Muscle of leg (tissue), 16 donors: ENCODE measurements at places on chromosomes 11 and 22. TPM values are rescaled to one million over a fixed set of nuclear protein-coding genes. Genes with fewer than 3 reads are reported as not detected.

DNA sequence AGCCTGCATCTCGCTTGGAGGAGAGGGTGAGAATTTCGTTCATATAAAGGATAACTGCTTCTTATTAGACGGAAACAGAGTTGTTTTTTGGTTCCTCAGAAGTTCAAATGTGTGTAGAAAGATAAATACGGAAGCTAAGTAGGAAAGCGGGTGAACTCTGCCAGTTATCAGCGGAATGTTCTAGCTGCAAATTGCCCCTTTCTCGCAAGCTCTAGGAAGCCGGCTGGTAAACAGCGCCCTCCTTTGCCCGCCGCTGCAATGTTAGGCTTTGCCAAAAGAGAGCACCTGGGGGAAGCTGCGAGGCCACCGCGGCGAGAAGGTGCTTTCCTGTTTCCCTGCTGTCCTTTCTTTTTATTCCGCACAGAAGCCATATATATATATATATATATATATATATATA is 67.0 kb downstream of the IGLL5 start:
- peaks cover 13% of the 10 kb centered on the region for H3K27me3 ChIP-seq
- no peak overlapping the region for H3K27ac ChIP-seq
- DNase-seq, result no peak
- H3K4me3 ChIP-seq, result no peak overlapping the region
- no peaks in the 10 kb centered on the region for H3K36me3 ChIP-seq

- H3K27ac ChIP-seq, result no peak overlapping the region
- H3K4me1 ChIP-seq, result no peaks in the 10 kb centered on the region
- H3K27me3 ChIP-seq, result no peaks in the 10 kb centered on the region
- no peaks in the 10 kb centered on the region for H3K36me3 ChIP-seq
- peak; percentile 7 for DNase-seq
- H3K4me3 ChIP-seq, result no peak overlapping the region
Measured at GRCh38 chr11:29801561-29801960, 215.3 kb downstream of the KCNA4 start.

- no peaks in the 10 kb centered on the region for H3K36me3 ChIP-seq
- DNase-seq, result no peak
- H3K4me3 ChIP-seq, result no peak overlapping the region
- no peaks in the 10 kb centered on the region for H3K4me1 ChIP-seq
- H3K27ac ChIP-seq, result no peak overlapping the region
Measured at GRCh38 chr22:22547692-22548300, 11.3 kb downstream of the PRAME start.

DNA sequence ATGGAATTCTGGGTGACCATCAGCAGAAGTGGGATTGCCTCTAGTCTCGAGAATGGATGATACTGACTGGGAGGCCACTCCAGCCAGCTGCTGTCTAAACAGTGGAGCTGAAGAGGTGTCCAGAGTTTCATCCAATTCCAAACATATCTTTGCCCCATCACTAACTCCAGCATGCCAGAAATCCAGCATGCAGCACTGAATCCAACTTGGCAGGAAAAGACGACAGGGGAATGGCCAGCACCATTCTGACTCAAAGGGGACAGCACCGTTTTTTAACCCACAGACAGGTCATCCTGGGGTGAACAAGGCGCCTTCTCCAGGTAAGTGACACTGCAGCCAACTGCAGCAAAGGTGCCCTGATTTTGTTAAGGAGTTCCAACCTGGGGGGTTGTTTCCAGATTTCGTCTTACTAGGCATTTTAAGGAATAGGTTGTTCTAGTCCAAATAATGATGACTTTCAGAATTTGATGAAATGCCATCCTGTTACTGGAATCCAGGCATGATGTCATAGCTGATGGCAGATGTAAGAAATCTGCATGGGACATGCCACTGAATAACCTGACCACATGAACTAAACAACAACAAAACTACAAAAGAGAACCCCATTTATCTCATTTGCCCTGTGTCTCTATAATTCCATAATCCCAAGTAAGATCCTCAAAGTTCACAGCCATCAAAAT is 32.3 kb downstream of the FEZ1 start:
- no peak for DNase-seq
- H3K27ac ChIP-seq, result no peak overlapping the region
- no peaks in the 10 kb centered on the region for H3K36me3 ChIP-seq
- H3K4me1 ChIP-seq, result no peaks in the 10 kb centered on the region
- peaks cover 2% of the 10 kb centered on the region for H3K27me3 ChIP-seq

GRCh38 chr11:27468995-27469695 is 3.4 kb downstream of the LGR4 start:
- no peak overlapping the region for H3K27ac ChIP-seq
- DNase-seq, result no peak
- H3K4me1 ChIP-seq, result peaks cover 18% of the 10 kb centered on the region
- no peak overlapping the region for H3K4me3 ChIP-seq
- no peaks in the 10 kb centered on the region for H3K36me3 ChIP-seq

GRCh38 chr11:68796801-68797200 is 44.9 kb downstream of the CPT1A start:
- DNase-seq, result no peak
- H3K27ac ChIP-seq, result no peak overlapping the region
- H3K4me3 ChIP-seq, result no peak overlapping the region
- H3K36me3 ChIP-seq, result peaks cover 47% of the 10 kb centered on the region
- H3K4me1 ChIP-seq, result no peaks in the 10 kb centered on the region

DNA sequence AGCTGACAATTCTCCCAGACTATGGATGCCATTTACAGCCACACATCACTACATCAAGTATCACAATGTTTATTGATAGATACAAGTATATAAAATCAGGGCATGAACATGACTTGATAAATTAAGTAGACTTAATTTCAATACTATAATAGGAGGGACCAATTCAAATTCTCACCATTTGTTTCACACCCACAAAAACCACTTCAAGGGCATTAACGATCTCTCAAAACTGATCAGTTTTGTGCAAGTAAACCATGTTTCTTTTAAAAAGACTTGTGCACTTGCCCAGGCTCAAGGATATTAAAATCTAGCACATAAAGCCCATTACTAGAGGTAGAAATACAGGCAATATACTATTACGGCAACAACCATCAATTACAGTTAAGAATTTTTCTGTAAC is 11.7 kb downstream of the EIF4G2 start:
- DNase-seq, result no peak
- H3K36me3 ChIP-seq, result peaks cover 48% of the 10 kb centered on the region
- peaks cover 2% of the 10 kb centered on the region for H3K27me3 ChIP-seq
- H3K4me3 ChIP-seq, result no peak overlapping the region

DNA sequence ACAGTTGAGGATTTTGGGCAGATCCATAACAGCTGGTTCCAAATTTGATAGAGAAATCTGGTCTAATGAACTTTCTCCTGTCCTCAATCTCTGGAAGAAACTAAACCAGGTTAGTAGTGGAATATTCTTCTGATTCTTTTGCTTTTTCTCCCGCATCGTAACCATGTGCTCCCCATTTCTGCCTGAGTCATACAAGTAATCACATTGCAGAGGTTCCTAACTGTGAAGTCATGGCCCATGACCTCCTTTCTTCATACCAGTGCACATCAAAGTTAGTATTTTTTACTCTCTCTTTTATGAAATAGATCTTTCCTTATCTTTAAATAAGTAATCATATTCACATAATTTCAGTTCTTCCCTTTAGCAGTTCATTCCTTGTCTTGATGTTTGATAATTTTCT is 249.0 kb downstream of the DYNC2H1 start:
- H3K36me3 ChIP-seq, result no peaks in the 10 kb centered on the region
- H3K27ac ChIP-seq, result no peak overlapping the region
- no peaks in the 10 kb centered on the region for H3K27me3 ChIP-seq
- H3K4me3 ChIP-seq, result no peak overlapping the region

GRCh38 chr11:28245131-28245530 is 136.9 kb downstream of the METTL15 start:
- no peak overlapping the region for H3K4me3 ChIP-seq
- no peaks in the 10 kb centered on the region for H3K4me1 ChIP-seq
- H3K27me3 ChIP-seq, result no peaks in the 10 kb centered on the region
- H3K36me3 ChIP-seq, result no peaks in the 10 kb centered on the region
- no peak for DNase-seq

The CCDC188 gene
- 2.8 TPM for polyA plus RNA-seq

The OR5B17 gene
- not detected for polyA plus RNA-seq

GRCh38 chr11:65184146-65184545 is 2.4 kb downstream of the CAPN1 start:
- H3K36me3 ChIP-seq, result peaks cover 56% of the 10 kb centered on the region
- no peaks in the 10 kb centered on the region for H3K27me3 ChIP-seq
- no peak for DNase-seq
- H3K27ac ChIP-seq, result no peak overlapping the region
- H3K4me3 ChIP-seq, result no peak overlapping the region

The CNTF gene
- 0.64 TPM for polyA plus RNA-seq

GRCh38 chr22:21970037-21970799 is 12.4 kb downstream of the TOP3B start:
- no peak overlapping the region for H3K27ac ChIP-seq
- H3K36me3 ChIP-seq, result peaks cover 94% of the 10 kb centered on the region
- peaks cover 7% of the 10 kb centered on the region for H3K4me1 ChIP-seq
- no peak for DNase-seq

The CD3D gene
- polyA plus RNA-seq, result not detected

DNA sequence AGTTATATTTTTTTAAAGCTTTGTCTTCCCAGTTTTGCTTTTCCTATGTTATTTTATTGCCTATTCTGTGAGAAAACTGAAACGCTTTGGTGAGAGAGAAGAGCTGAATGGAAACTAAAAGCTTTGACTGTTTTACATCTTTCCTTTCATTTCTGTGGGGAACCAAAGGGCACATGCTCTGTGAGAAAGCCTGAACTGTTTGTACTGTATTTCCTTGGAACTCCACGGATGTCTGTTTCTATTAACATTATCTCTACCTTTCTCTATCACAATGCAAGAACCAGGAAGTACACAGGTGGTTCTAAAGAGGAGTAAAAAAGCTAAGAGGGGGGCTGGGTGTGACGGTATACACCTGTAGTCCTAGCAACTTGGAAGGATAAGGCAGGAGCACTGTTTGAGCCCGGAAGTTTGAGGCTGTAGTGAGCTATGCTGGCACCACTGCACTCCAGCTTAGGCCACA is 43.8 kb downstream of the CELF1 start:
- peaks cover 8% of the 10 kb centered on the region for H3K4me1 ChIP-seq
- DNase-seq, result no peak
- no peak overlapping the region for H3K4me3 ChIP-seq
- H3K27ac ChIP-seq, result peak overlapping the region; percentile 17
- peaks cover 5% of the 10 kb centered on the region for H3K36me3 ChIP-seq

GRCh38 chr11:73647459-73648100 is 1.2 kb downstream of the PLEKHB1 start:
- peaks cover 17% of the 10 kb centered on the region for H3K27me3 ChIP-seq
- H3K36me3 ChIP-seq, result no peaks in the 10 kb centered on the region
- no peak overlapping the region for H3K27ac ChIP-seq
- peaks cover 28% of the 10 kb centered on the region for H3K4me1 ChIP-seq
- no peak overlapping the region for H3K4me3 ChIP-seq
- DNase-seq, result peak; percentile 85

GRCh38 chr11:120224361-120224760 is 13.5 kb downstream of the OAF start:
- no peak overlapping the region for H3K4me3 ChIP-seq
- peaks cover 27% of the 10 kb centered on the region for H3K36me3 ChIP-seq
- H3K4me1 ChIP-seq, result peaks cover 50% of the 10 kb centered on the region
- no peak for DNase-seq
- peak overlapping the region; percentile 73 for H3K27ac ChIP-seq
- H3K27me3 ChIP-seq, result no peaks in the 10 kb centered on the region

GRCh38 chr11:112195951-112196351 is 20.6 kb downstream of the BCO2 start:
- no peak for DNase-seq
- H3K36me3 ChIP-seq, result no peaks in the 10 kb centered on the region
- no peaks in the 10 kb centered on the region for H3K4me1 ChIP-seq
- H3K27me3 ChIP-seq, result no peaks in the 10 kb centered on the region
- no peak overlapping the region for H3K27ac ChIP-seq

DNA sequence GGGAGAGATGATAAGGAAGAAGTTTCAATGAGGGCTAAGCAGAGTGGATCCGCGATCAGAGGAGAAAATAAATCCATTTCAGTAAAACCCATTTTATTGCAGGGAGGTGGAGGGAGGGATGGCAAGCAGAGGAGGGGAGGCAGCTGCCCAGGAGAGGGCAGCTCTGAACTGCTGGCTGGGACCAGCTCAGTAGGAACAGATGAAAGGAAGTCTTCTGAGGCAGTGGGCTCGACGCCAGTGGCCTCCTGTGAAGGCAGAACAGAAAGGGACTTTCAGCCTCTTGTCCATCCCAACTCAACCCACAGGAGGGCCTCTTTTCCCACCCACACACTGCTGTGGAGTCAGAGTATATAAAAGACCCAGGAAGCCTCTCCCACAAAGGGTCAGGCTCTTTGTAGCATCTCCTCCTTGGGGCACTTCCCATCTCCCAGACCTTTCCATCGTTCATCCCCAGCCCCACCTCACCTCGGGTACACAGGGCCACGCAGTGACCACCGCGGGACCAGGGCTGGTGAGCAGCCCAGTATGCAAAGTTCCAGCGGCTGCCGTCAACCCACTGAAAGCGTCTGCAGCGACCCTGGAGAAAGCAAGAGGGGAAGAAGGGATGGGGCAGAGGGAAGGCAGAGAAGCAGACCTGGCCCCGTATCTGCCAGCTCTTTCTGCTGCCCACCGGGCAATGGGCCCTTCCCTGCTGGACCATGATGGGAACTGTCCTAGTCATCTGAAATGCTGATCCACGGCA is 3.0 kb downstream of the PRG2 start:
- H3K4me1 ChIP-seq, result peaks cover 5% of the 10 kb centered on the region
- H3K27ac ChIP-seq, result no peak overlapping the region
- no peak overlapping the region for H3K4me3 ChIP-seq
- H3K27me3 ChIP-seq, result peaks cover 4% of the 10 kb centered on the region

GRCh38 chr11:6925636-6926207 is 504 bp upstream of the ZNF215 start:
- peak overlapping the region; percentile 58 for H3K4me3 ChIP-seq
- H3K4me1 ChIP-seq, result peaks cover 5% of the 10 kb centered on the region
- DNase-seq, result peak; percentile 26
- H3K27me3 ChIP-seq, result peaks cover 5% of the 10 kb centered on the region

The KMT2A gene
- polyA plus RNA-seq, result 20.9 TPM

The BCR gene
- polyA plus RNA-seq, result 17.2 TPM

DNA sequence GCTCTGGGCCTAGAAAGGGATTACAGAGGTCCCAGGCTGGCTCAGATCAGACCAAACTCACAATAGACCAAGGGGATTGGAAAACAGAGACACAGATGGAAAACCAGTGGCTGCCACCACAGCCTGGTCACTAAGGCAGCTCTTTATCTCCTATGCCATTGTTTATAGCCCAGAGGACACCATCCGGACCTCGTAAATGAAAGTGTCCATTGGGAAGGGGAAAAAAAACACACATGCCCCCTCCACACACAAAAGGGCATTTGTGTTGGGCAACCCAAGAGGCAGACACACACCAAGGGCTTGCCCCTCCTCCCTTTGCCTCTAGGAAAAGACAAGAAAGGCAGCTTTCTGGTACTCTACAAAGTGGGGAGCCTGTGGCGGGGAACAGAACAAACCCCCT is 85.9 kb downstream of the GAB2 start:
- DNase-seq, result no peak
- no peaks in the 10 kb centered on the region for H3K27me3 ChIP-seq
- H3K4me1 ChIP-seq, result no peaks in the 10 kb centered on the region
- no peaks in the 10 kb centered on the region for H3K36me3 ChIP-seq
- no peak overlapping the region for H3K27ac ChIP-seq
- no peak overlapping the region for H3K4me3 ChIP-seq

The OR10D3 gene
- not detected for polyA plus RNA-seq

The IFITM5 gene
- polyA plus RNA-seq, result not detected
